ENCODE measurements at places on chromosomes 6 and 20.

GRCh38 chr6:5425797-5426196, 164.5 kb downstream of the FARS2 start:
- DNase-seq: no peak

GRCh38 chr6:126945812-126946360, 172.6 kb upstream of the RSPO3 start:
- DNase-seq: no peak

DNA sequence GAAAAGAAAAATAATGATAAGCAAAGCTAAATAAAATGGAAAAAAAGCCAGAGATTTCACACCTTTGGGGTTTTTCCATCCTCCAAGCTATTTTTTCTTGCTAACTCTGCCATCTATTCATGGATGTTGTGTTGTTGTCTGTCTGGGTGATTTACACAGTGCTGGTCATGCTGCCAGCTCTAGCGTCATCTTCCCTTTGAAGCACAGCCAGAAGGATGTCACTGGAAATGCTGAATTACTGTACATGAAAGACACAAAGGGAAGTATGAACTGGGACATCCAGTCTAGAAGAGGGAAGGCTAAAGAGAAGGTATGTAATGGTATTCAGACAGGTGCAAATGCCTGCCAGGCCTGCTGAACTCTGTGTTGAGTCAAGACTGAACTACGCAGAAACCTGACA, 241.9 kb upstream of the STXBP5 start:
- DNase-seq: no peak

DNA sequence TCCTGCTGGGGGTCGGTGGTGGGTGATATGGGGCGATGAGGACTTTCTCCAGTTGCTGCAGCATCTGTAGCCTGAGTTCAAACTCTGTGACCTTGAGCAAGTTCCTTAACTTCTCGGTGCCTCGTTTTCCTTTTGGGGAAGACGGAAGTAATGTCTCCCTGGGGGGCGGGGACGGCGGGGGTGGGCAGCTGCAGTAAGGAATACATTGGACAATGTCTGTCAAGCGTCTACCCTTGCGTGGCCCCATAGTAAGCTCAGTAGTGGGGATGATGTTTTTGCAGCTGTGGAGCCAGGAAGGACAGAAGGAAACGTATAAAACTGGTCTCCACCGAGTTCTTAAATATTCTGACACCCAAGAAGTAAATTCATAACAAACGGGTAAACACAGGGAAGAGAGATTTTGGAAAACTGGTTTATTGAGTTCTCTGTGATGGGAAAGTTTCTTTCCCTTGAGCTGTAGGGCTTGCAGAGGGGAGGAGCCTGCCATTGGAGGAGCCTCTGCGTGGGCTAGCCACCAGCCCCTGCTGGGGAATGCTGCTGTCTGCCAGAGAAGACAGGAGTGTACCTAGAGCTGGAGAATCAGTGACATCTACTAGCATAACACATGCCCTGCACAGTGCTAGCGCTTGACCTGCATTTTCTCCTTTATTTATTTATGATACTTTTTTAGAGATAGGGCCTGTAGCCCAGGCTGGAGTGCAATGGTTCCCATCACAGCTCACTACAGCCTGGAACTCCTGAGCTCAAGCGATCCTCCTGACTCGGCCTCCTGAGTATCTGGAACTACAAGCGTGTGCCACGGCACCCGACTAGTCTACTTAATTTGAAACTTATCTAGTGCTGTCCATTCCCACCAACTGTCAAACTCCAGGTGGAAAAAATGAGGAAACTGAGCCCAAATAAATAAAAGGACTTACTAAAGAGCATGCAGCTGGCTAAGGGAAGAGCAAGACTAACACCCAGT, 1.2 kb upstream of the ACSS1 start:
- no peak for DNase-seq

DNA sequence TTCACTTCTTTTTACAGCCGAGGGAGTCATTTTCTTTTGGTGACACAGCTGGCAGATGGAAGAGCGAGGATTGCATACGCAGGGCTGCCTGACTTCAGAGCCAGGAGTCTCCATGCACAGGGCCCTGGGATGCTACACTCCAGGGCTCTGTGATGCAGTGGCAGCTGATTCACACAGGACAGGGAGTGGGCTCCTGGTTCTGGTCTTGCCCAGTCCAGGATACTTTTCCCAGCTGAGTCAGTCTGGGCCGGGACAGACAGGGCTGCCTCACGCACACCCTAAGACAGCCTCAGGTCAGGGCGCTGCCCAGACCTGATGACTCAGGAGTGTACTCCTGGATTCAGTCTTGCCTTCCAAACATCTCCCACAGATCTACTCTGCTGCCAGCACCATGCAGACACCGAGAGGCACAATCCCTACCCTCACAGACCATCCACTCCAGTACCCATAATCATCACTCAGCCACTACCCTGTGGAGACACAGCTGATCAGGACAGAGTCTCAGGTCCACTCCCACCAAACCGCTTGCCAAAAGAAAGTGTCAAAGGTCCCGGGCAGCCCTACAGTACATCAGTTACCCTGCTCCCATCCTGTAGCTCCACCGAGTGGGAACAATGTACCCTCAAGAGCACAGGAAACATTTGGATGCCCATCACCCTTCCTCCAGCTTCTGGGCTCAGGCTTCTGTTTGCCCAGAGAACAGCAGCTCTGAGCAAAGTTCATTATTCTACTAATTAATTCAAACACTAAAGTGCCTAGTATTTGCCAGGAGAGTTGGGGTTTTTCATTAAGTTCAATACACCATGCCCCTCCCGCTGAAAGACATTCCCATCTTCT, 11.5 kb downstream of the SDC4 start:
- no peak for DNase-seq

- no peak for DNase-seq
These were observed at the start of gene B3GAT2 for GRCh38 chr6:70956451-70957283. Gene B3GAT2 (minus strand): TSS chr6:70957060. CDS start chr6:70956429, 631 bp downstream.

DNA sequence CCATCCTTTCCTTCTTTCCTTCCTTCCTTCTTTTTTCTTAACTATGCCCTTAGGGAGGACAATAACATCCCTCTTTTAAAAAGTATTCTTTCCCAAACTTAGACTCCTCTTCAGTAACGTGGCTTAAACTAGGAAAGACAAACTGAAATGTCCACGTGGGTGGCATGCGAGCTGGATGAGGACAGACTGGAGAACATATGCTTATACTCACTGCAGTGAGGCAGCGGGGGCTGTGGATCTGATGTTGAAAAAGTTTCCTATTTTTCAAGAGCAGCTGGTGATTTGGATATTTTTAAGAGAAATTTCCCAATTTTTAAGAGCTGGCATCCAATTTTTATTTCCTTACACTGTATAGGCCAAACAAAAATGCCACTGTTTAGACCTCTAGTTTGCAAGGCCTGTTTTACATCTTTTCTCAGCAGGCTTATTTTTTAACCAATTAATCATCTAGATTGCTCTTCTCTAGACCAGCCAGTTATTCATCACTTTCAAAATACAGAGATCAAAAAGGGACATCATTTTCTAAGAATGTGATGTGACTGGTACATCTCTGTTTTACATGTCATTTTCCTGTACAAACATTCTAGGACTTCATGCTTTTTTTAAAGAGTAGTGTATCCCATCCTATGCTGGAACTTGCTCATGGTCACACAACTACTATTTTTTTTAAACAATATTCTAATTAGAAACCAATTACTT, 226.5 kb downstream of the BTBD9 start:
- DNase-seq: no peak

- DNase-seq: no peak
These were observed 9.3 kb upstream of the ID1 start for GRCh38 chr20:31595654-31596411.

DNA sequence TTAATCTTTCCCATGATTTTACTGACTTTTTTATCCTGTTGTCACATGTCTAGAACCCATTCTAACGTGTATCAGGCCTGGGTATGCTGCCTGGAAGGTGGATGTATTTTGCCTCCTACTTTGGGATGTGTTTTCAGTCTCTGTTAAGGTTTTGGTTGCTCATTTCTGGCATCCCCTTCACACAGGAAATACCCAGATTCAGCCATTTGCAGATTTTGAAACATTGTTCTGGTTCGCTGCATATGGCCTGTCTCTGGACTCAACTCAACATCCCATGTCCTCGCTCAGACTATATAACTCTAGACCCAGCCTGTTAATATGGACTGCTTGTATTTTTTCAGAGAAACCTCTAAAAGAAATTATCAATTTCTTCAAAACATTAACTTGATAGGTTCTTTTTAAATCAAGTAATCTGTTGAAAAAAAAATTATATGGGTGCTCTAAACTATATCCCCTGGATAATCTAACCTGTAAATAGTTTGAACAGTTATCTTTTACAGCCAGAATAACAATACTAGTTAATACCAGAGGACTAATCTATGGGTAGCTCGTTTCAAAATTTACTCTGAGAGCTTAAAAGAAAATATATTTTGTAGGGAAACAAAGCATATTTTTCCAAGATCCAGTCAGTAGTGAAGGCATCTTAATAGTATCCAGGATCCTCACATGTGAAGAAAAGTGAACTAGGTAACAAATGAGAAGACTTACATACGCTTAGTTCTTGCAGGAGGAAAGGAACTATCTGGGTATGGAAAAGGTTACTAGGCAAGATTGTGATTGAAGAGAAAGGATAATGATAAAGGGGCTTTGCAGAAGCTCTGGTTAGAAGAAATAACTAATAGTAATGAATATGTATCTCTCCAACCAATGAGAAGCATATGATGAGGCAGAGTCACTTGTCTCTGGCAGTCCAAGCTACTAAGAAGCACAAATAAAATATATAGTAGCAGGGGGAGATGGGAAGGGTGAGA, 23.4 kb upstream of the HLA-DQB1 start:
- DNase-seq: no peak

DNA sequence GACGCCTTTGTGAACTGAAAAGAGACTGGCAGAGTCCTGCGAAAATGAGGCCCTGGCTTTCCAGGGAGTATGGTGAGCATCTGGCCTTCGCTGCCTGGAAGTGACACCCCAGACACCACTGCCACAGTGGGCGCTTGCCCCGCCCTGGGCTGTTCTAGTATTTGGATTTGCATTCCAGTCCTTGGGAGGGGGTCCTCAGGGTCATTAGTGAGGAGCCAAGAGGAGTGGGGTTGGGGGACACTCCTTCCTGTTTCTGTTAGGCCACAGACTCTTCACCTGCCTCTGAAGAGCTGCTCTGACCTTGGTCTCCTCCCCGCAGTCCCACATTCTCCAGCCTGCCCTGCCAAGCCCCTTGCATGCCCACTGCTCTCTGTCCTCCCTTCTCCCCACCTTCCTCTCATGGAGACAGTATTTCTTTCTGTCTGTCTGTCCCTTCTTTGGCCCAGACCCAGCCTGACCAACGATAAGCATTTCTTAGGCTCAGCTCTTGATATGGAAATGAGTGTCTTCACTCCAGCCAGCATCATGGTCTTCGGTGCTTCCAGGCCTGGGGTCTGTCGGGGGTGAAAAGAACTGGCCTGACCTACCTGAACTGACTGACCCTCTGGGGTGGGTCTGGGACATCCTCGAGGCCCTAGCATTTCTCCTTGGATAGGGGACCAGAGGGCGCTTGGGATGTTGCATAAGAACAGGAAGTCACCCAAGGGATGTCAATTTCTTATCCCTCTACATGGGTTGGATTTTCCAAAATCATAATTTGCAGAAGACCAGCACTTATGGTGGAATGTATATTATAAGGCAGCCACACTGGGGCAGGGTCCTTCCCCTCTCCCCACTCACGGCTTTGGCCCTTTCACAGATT, 19.4 kb downstream of the SLC9A8 start:
- no peak for DNase-seq

- no peak for DNase-seq
These were observed 155.5 kb downstream of the CDH26 start for GRCh38 chr20:60113771-60114170.

- DNase-seq: peak; percentile 39
These were observed 70.7 kb upstream of the PRSS16 start for GRCh38 chr6:27176523-27177484.
